ENCODE measurements at places on chromosomes 2 and 18.

GRCh38 chr2:160646684-160647444, 153.3 kb upstream of the RBMS1 start:
- DNase-seq = no peak

DNA sequence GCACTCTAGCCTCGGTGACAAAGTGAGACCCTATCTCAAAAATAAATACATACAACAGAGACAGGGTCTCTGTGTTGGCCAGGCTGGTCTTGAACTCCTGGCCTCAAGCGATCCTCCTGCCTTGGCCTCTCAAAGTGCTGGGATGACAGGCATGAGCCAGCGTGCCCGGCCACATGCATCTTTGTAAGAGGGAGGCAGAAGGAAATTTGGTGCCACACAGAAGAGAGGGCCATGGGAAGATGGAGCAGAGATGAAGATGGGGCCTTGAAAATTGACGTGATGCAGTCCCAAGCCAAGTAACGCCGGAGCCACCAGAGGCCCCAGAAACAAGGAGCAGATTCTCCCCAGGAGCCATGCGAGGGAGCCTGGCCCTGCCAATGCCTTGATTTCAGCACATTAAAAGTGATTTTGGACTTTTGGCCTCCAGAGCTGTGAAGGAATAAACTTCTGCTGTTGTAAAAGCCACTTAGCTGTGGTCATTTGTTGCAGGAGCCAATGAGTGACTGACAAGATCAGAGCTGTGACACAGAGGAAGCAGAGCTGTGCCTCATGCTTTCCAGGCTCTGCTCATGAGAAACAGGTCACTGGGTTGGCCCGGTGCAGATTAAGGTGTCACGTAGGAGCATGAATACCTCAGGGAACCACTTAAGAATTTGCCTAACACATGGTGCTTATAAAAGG, 2.7 kb upstream of the SLC66A2 start:
- no peak for DNase-seq

DNA sequence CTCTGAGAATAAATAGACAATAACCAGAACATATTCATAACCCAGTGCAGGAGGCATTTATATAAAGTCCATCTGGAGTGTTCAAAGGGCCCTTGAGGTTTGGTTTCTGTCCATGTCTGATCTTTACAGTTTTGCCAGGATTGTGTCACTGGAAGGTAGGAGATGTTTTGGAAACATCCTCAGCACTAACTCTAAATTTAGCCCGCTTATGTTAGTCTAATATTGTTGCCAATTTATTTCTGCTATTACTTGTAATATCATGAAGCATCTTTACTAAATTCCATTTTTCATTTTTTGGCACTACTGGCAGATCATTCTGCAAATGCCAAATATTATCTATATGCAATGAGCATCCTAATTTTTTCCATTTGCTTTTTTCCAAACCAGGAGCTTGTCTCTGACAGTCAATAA, 22.4 kb upstream of the REV1 start:
- no peak for DNase-seq

- no peak for DNase-seq
These were observed 15.9 kb upstream of the GREB1 start for GRCh38 chr2:11517906-11518305.

DNA sequence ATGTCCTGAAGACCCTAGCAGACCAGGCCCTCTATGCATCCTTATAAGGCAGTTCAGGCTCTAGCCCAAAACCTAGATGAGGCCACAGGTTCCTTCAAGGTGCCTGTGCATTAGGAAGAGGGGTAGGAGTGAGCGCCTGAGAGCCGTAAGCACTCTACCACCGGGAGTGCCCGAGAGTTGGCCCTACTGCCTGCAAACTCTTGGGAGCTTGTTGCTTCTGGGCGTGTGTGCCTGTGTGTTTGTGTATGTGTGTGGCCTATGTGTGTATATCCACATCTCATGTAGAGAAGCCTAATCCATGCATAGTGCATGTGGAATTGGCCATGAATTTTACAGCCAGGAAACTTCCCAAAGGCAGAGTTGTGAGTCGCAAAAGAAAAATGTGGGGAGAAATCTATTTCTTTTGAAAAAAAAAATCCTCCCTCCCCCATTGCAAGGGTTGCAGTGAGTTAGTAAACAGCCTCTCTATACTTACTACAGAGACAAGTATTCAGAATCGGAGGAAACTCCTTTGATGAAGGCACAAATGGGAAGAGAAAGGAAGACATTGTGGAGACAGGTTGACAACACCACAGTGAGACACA, 96.8 kb downstream of the ADD2 start:
- DNase-seq = no peak

DNA sequence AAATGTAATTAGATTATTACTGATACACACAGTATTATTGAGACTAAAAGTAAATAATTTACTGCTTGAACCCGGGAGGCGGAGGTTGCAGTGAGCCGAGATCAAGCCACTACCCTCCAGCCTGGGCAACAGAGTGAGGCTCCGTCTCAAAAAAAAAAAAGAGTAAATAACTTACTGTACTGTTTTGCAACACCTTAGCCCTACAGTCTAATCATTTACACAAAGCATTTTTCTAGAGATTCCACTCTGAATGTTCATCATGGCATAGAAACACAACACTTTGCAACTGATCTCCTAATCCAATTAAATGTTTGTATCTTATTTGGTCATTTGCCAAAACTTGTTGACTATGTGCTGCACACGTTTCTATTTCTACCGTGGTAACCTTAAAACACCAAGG, 23.4 kb upstream of the RMP24 start:
- DNase-seq = no peak

DNA sequence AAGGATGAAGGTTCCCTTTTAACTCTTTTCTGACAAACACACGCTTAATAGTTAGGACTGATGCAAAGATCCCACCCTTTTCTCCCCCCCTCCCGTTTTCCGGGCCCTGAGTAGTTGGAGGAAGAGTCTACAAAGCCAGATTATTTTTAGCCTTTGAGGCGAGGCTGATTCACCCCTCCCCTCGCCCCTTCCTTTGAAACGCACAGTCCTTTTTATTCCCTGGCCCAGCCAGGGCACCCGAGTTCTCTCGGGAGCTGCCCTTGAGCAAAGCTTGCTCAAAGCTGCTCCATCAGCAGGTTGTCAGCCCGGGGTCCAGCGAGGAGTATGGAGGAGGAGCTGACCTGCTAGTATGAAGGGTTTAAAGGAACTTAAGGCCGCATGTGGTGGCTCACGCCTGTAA, 47.1 kb upstream of the SPRED2 start:
- DNase-seq = no peak

DNA sequence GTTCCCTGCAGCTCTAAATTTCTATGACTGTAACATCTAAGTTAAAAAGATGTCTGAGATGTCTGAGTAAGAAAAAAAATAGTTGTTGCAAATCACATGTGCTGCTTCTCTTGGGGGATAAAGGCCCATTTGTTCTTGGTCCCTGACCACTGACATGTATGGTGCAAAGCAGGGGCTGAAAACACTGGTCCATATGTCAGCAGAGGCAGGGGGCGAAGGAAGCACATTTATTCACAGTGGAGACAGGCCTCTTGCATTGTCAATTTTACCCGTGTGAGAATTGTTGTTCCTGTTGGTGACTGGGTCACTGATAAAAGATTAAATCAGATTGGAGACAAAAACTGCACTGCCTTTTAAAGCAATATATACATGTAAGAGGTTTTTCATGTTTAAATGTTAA, 38.8 kb downstream of the PRKCE start:
- no peak for DNase-seq

- DNase-seq = no peak
These were observed 111.1 kb downstream of the TTC27 start for GRCh38 chr2:32738939-32739338.

DNA sequence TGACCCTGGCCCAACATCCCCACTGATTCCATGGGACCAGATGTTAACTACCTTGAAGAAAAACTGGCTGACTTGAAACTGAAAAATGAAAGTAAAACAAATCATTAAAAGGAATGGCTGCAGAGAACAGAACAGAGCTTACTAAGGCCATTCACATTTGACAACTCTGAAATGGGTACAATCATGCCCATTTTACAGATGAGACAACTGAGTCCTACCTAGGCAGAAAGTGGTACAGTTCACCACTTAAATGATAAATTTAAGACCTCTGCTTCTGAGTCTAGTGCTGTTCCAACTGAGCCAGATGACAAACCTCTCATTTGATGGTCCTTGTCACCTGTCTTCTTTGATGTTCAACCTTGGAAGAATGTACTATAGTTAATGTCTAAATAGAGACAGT, 65.8 kb downstream of the THNSL2 start:
- DNase-seq = no peak

- no peak for DNase-seq
These were observed 349.9 kb downstream of the TSN start for GRCh38 chr2:122105171-122105876.
